ENCODE measurements at places on chromosomes 11 and 22. TPM values are rescaled to one million over a fixed set of nuclear protein-coding genes. Genes with fewer than 3 reads are reported as not detected.

DNA sequence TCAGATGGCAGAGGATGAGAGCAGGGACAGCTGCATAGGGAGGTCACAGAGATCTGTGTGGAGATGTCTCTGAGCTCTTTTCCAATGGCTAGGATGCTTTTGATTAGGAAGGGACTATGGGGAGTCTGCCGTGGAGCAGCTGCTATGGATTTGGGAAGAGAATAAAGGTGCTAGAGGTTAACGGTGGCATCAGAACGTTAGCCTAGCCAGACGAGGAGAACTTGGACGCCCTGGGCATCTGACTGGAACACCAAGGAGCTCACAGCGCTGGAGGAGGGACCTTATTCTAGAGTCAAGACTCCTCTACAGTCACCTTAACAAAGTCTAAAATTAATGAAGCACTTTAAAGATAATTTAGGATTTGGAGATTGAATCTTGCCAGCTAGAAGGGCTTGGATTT lies 157.2 kb upstream of the B3GAT1 start:
- no peak for DNase-seq

DNA sequence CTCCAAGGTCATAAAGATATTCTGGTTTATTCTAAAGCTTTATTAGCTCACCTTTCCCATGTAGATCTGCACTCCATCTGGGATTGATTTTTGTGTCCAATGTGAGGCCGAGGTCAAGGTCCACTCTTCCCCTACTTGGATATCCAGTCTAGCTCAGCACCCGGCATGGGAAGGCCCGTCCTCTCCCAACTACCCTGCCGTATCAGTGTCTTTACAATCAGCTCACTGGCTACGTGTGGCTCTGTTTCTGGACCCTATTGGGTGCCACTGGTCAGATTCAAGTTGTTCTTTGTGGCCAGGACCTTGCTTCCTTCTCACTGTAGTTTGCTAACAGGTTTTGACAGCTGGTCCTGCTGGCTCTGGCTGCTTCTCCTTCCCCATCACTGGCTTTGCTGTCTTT lies 30.9 kb downstream of the KCNQ1OT1 start:
- no peak for DNase-seq

DNA sequence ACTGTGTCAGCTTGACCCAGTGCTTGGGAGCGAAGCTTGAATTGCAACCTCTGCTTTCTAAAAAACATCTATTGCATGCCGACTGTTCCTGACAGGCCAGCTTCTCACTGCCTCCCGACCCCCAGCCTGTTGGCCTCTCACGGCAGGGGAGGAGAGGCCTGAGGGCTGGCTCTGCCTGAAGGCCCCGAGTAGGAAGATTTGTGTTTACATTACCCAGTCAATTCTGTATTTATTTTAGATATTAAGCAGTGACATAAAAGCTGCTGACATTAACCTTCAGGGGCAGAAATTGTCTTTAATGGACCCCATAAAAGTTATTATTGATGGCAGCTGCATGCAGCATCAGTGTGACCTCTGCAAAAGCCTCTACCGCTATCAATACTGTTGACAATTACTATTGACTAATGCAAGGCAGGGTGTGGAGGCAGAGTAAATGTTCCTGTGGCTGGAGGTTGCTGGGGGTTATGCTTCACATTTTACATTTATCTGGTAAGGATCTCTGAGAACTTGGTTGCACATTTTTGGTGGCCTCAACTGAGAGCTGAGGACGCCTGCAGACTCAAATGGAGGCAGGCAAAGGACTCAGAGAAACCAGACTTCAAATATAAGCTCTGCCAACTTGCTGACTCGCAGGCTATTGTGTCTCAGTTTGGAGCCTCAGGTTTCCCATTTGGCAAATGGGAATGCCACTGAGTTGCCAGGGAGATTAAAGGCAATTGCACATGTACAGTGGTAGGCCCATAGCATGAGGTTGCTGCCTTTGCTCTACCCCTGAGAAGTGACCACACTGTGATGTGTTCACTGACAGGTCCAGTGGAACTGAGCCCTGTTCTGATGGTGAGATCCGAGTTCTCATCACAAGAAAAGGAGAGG lies 380.5 kb downstream of the TENM4 start:
- DNase-seq: no peak

DNA sequence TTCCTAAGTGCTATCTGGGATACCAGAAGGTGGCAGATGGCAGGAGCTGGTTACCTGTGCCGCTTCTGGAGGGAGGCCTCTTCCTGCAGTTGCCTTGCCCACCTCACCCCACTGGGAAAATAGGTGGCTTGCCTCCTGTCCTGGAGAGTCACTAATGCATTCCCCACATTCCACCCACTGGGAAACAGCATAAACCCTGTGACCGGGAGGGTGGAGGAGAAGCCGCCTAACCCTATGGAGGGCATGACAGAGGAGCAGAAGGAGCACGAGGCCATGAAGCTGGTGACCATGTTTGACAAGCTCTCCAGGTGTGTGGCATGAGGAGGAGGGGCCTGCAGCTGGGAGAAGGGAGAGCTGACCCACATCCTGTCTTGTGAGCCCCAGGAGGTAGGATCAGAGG lies 5.6 kb downstream of the RIC8A start:
- DNase-seq: no peak

GRCh38 chr22:46239261-46240048 lies 10.6 kb downstream of the CDPF1 start:
- DNase-seq: no peak

- DNase-seq: no peak
These were observed 226.8 kb upstream of the TBCEL start for GRCh38 chr11:120797143-120797542.

DNA sequence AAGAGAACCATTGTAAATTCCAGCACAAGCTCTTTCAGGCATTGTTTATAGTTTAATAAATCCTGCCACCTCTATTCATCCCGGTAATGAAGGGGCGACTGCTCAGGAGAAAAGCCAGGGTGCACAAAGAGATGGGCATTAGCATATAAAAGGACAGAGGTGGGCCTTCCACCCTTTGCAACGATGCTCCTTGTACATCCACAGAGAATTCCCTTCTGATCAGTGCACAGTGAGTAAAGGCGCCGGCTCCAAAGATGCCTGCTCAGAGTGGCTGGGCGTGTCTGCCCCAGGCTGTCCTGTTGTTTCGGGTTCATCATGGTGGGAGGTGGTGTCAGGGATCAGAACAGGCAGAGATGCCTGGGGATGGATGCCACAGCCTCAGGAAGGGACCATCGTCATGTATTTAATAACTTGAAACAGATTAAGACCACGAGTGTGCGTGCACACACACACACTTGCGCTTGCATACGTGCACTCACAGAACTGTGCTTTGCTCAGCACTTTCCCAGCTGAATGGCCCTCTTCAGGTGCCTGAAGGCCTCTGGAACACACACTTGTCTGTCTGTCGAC lies 305.0 kb downstream of the TBC1D22A start:
- no peak for DNase-seq

GRCh38 chr11:17794981-17795380 lies 60.4 kb downstream of the KCNC1 start:
- no peak for DNase-seq

GRCh38 chr22:23168391-23169042 lies 11.8 kb upstream of the BCR start:
- DNase-seq: no peak

- DNase-seq: no peak
These were observed 968 bp upstream of the TMEM109 start for GRCh38 chr11:60912851-60913528.

GRCh38 chr22:37920126-37920525 lies 14.0 kb downstream of the MICALL1 start:
- no peak for DNase-seq

DNA sequence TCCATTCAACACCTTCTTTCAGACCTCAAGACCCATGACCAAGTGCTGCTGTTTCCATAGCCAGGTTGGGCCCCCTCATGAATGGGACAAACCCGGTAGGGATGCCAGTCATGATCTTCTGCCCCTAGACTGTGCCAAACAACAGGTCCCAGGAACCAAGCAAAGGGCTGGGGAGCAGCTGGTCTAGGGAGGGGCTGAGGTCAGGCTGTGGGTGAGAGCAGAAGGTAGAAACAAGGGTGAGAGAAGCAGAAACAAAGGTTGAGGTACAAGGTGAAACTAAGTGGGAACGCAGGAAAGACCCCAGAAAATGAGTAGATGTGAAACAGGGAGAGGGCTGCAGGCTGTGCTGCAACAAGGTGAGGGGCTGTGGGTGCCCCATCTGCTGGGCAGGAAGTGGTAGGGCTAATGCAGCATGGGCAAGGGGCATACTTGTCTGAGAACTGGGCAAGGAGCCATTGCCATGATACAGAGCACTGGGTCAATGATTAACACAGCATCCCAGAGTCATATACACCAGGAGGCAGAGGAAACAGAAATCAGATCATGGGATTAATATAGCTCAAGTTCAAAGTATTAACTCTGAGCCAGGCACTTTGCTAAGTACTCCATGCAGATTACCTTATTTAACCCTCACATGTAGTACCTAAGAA lies 45.9 kb downstream of the SLC1A2 start:
- no peak for DNase-seq

DNA sequence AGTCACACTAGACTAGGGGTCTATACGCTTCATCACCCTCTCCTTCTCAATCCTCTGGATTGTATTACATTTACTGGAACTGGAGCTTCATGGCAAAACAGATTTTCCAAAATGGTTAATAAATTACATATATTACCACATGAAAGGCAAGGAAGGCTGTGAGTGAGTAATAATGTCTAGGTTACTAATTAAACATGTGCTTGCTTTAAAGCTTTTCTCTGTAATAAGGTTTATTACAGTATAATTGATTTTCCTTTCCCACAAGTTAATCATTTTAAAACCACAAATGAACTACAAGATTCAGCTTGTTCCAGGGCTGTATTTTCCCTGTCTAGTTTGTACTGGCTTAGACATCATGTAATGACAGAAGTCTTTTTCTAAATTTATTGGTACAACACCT lies 25.6 kb downstream of the MMP13 start:
- no peak for DNase-seq

- no peak for DNase-seq
These were observed 96.8 kb downstream of the ATM start for GRCh38 chr11:108319541-108320145.

GRCh38 chr22:49267996-49268395 lies 559.7 kb downstream of the BRD1 start:
- DNase-seq: no peak

DNA sequence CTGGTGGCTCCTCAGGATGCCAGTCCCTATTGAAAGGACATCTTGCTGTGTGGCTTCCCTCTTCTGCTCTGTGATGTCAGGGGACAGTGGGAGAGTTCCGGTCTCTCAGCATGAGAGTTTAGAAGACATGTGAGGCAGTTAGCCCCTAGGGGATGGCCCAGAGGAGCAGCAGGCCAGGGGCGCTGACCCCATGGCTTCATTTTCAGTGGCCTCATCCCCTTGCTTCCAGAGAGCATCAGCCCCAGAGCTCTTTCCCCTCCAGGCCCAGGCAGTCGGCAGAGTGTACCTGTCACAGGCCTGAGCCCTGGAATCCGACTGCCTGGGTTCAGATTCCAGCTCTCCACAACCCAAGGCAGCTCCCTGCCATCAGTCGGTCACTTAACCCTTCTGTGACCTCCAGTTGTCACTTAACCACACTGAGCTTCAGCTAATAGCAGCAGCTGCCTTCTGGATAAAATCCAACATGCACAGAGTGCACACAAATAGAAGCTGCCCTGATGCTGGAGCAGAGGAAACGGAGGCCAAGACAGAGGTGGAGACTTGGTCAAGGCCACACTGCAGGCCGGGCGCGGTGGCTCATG lies 14.1 kb upstream of the LRRC10B start:
- DNase-seq: no peak

- DNase-seq: no peak
These were observed 69.5 kb downstream of the ARHGAP8 start for GRCh38 chr22:44821741-44822475.

GRCh38 chr11:5380740-5381342 lies 2.8 kb upstream of the OR51M1 start:
- DNase-seq: peak; percentile 56

DNA sequence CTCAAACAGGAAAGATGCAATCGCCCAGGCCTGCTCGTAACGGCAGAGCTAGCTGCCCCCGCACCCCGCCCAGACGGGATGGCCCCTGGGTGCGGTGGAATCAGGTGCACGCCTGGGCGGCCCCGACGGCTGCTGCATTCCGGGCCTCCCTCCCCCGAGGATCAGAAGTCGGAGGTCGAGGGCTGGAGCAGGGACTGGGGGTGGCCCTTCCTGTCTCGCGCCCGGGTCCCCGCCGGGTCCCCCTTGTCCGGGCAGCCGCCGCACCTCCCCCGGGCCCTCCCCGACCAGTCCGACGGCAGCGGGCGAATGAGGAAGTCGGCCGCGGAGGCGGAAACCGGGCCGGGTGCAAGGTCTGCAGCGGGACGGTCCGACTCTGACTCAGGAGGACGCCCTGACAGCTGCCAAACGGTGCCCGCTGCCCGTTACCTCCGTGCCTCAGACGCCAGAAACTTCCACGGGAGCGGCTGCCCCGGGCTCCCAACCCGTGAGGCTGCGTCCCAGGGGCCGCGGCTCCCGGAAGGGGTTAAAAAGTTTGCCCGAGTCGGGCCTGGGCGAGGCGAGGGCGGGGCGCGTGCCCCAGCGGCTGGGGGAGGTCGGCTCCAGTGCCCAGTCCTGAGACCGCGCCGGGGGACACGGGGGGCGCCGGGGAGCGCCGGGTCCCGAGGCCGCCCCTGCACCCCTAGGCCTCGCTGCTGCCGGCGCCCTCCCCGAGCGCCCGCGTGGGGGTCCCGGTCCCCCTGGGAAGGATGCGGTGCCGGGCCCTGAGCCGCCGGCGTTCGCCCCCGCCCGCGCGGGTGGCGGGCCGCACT lies 663 bp downstream of the MYH9 start:
- DNase-seq: no peak

DNA sequence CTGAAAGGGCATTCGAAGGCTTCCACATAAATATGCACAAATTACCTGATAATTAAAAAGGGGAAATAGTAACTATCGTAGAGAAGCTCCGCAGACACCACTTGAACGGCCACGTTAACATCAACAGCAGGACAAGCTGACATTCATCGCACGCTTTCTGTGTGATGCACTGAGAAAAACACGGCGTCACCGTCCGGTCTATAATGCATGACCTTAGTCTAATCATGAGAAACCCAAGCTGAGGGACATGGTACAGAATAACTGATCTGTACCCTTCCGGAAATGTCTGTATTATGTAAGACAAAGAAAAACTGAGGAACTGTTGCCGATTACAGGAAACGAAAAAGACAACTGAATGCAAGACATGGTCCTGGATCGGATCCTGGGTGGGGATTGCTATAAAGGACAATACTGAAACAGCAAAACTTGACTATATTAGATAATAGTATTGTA lies 678 bp upstream of the RANGAP1 start:
- DNase-seq: no peak

- no peak for DNase-seq
These were observed 7.7 kb downstream of the SCN2B start for GRCh38 chr11:118168751-118169150.

GRCh38 chr11:75949023-75949672 lies 134.1 kb downstream of the UVRAG start:
- no peak for DNase-seq

Gene SLC5A12
- total RNA-seq: 3.4 TPM

Gene HIC2
- total RNA-seq: 44.3 TPM

Gene SNX15
- 31.7 TPM for total RNA-seq

Gene PANX3
- total RNA-seq: not detected

Gene C22orf31
- not detected for total RNA-seq

Gene DBX1
- 29.6 TPM for total RNA-seq

Gene VWCE
- 42.0 TPM for total RNA-seq

Gene OR2AG1
- not detected for total RNA-seq

Gene TECTA
- total RNA-seq: 1.7 TPM

Gene STX3
- 7.0 TPM for total RNA-seq

Gene SCUBE2
- total RNA-seq: 7.5 TPM

Measured in neural crest cell (in vitro differentiated cells).